ENCODE measurements at places on chromosomes 1 and 21.

DNA sequence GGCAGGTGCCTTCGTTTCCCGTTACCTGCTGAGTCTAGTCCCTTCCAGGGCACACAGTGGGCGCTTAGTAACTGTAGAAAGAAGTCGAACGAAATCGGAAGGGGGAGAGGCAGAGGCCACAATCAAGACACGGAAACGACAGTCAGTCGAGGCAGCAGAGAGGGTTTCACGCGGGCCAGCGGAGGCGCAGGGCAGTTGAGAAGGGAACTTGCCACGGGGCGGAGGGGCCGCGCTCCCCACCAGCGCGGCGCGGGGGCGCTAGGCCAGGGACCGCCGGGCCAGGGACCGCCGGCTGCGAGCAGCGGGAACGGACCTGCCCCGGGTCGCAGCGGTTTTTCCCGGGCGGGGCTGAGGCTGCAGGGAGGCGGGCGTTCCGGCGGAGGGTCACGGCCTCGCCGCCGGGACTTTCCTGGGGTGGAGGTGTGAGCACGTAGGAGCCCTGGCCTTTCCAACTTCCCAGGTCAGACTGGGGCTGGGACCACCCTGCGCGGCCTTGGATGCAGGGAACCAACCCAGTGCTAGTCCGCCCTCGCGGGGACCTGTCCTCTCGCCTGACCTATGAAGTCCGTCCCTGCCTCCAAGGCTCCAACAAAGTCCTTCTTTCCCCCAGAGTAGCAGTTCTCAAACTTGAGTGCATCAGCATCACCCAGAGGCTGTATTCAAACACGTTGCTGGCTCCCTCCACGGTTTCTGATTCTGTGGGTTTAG, 150.1 kb upstream of the FGGY start:
- peak; percentile 76 for DNase-seq

GRCh38 chr1:7991504-7992440, 30.3 kb downstream of the PARK7 start:
- DNase-seq, result no peak

GRCh38 chr1:3134381-3135072, 65.5 kb downstream of the PRDM16 start:
- no peak for DNase-seq

GRCh38 chr1:16978139-16978538, 2.3 kb downstream of the MFAP2 start:
- DNase-seq, result no peak

GRCh38 chr1:10514490-10515235, 39.9 kb downstream of the PEX14 start:
- DNase-seq, result no peak

DNA sequence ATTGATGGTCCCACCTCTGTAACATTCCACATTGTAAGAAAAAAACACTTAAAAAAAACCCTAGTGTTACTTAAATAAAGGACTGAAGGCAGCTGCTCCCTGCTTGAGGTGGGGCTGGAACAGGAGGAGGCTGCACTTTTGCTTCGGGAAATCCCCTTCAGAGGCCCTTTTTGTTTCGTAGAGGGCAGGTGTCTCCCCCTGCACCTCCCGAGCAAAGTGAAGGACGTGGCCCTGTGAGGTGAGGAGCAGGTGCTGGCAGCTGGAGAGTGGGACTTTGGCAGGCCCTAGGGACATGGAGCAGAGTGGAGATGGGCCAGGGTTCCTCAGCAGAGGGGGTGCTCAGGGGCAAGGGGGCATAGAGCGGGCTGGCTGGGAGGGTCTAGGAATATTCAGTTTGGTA, 33.4 kb upstream of the WNT4 start:
- no peak for DNase-seq

- DNase-seq, result no peak
Observed at GRCh38 chr1:113255720-113256347, 134.5 kb upstream of the MAGI3 start.

DNA sequence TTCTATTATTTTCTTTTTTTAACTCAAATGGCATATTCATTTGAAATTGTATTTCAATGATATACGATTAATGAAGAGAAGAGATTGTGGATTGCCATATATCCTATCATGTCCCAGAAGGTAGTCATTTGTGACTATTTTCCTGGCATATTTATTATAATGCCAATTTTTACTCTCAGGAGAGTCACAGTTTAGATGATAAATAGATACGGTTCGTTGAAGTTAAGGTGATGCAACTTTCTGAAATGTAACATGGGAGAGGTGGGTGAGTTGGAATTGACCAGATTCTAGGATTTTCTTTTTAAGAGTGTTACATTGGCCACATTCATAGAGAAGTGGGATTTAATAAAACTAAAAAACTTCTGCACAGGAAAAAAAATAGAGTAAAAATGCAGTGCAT, 1138.5 kb downstream of the NCAM2 start:
- no peak for DNase-seq

GRCh38 chr1:83950106-83950661, 48.7 kb downstream of the TTLL7 start:
- no peak for DNase-seq

Data from activated CD8-positive, alpha-beta memory T cell treated with anti-CD3 and anti-CD28 coated beads, Interleukin-2, amount 50 U/mL, for 48 hours (primary cell).